CD8-positive, alpha-beta T cell (primary cell): ENCODE measurements at places on chromosomes 16 and 17.

DNA sequence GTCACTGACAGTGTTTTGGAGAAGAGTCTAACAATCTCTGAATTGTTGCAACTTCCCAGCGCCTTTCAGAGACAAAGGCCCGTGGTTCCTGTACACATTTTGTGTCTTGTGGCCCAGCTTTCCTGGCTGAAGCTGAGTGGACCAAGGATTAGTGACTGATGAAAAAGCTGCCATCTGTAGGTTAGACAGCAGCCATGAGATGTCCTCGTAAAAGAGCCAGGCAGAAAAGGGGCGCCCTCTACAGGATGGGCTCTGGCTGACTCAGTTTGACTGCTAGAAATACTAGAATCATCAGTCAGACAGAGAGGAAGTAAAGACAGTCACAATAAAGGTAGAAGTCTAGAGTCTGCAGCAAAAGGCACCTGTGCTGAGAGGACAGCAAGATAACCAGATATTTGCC is 26.5 kb upstream of the NF1 start:
- DNase-seq: peak; percentile 24

DNA sequence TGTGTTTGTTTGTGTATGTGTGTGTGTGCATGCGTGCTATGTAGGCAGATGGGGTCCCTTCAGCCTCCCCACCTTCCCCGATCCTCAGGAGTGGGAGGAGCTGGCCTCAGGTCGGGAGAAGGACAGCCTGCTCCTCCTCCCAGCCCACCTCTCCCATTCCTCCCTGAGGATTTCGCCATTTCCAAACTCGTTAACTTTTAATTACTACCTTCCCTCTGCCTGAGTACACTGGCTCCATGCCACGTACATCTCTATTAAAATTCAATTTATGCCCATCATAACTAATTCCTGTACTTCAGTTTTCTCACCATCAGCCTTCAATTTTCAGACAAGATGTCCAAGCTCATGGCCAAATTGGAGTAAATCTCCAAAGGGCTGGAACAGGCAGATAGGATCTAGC is 148.6 kb downstream of the SDK2 start:
- DNase-seq: no peak

DNA sequence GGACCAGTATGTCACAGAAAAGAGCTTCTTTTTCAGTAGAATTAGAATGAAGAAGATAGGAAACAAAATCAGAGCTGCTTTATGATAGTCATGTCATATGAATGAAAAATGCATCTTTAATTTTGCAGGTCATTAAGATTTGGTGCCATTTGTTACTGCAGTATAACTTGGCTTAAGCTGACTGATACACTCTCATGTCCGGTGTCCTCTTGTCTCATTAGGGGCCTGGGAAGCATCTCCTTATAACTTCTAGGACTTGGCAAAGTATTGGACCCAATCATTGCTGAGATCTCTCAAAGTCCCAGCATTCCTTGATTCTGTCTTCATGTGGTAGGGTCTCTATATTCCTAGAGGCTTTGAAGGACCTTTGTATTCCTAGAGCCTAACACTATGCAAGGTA is 559.4 kb downstream of the TOX3 start:
- no peak for DNase-seq

- no peak for DNase-seq
These were observed 105.9 kb upstream of the ANKFN1 start for GRCh38 chr17:56047331-56047730.

GRCh38 chr17:36683387-36683786 is 82.0 kb downstream of the MRM1 start:
- DNase-seq: no peak

GRCh38 chr16:74297145-74297665 is 591 bp downstream of the PSMD7 start:
- DNase-seq: peak; percentile 20

DNA sequence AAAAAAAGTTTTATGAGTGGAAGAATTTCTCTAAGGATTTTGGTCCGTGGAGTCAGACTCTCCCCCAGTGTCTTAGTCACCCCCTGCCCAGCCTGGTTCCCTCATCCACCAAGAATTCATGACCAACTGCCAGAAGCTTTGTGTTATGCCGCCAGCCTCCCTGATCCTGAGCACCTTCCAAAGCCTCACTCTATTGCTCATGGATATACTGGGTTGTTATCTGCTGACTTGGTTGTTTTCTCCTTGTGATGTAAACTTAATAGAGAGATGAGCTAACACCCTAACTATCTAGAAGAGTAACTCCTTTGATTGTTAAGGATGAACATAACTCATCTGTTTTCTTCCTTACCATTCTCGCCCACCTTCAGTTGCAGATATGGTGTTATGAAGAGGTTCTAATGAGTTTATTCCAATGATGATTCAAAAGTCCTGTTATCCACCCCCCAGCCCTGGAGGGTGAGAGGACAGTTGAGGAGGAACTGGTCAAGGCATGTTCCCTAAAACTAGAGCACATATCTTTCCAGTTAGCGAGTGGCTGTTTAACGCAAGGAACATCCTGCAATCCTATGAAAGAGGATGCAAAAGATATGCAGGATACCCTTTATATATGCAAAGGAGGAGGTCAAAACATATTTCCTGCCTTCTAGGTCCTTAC is 1.5 kb upstream of the PSMD3 start:
- no peak for DNase-seq

GRCh38 chr17:28949185-28950016 is 1.9 kb downstream of the PHF12 start:
- peak; percentile 31 for DNase-seq

- DNase-seq: no peak
These were observed 10.4 kb upstream of the NLRC3 start for GRCh38 chr16:3587547-3588110.

DNA sequence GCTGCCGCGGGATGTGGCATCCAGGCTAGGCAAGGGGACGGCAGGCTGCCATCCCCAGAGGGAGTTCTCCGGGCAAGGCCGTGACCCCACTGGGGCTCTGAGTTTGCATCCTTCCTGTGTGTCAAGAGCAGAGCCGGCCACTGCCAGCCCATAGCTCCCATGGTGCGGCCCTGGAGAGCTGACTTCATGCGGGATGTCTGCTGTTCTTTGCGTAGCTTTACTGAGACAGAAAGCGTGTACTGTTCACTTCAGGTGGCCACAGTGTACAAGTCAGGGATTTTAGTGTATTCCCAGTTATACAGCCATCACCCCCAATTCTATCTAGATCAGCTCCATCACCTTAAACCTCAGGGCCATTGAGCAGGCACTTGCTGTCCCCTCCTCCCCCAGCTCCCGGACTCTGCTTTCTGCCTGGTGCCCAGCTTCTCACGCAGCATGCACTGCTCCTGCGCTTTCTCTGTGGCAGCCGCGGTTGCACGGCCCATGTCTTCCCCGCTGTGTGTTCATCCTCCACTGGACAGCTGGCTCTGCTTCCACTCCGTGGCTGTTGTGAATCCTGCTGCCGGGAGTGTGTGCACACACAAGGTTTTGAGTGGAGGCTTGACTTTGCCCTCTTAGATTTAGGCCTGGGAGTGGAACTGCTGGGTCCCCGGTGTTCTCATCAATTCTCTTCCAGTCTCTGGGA is 71.2 kb downstream of the KLHDC4 start:
- DNase-seq: no peak
